ENCODE measurements at places on chromosomes 12 and 14.

DNA sequence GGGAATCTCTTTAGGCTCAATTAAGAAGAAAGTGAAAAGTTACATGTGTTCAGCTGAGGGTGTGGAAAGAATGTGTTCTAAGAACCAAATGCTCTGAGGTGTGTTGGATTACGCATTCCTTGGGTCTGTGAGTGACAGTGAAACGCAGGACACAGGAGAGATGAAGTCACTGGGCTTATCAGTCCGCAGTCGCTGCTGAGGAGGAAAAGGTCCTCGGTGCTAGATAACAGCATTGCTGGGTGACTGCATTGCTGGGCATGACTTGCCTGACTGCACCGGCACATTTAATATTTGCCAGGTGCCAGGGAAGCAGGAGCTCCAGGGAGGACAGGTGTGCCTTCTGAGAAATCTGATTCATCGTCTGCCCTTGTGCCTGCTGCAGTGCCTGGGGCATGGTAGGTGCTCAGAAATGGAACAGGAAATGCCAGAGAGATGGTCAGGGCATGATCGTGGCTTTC, 64.4 kb upstream of the FZD10 start:
- no peak for DNase-seq

DNA sequence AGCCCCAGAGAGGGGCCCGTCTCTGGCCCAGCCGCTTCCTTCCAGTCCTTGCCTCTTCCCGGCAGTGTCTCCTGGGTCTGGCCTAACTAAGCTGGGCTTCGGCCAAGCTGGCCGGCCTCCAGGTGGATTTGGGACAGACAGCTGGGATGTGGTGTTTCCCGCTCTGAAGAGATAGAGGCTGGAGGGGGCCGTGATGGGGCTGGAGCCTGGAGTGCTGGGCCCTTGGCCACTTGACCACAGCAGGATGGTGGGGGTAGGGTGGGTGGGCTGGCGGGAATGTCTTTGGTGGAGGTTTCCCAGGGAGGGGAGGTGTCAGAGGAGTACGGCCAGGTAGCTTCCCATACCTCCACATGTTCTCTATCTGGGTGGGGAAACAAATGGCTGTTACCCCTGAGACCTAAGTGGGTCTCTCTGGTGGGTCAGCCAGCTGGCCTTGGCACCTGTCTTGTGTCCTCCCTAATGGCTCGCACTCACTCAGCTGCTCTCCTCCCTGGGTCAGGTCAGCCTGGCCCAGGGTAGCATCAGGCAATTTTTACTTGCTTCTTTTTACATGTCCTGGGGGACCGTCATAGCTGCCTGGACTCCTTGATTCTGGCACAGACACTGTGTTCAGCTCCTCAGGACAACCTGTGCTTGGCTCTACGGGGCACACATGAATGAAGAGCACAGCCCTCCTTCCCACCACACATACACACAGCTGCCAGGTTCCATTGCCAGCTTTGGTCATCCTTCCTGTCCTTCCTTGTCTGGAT, 19.8 kb upstream of the PGF start:
- DNase-seq: no peak

DNA sequence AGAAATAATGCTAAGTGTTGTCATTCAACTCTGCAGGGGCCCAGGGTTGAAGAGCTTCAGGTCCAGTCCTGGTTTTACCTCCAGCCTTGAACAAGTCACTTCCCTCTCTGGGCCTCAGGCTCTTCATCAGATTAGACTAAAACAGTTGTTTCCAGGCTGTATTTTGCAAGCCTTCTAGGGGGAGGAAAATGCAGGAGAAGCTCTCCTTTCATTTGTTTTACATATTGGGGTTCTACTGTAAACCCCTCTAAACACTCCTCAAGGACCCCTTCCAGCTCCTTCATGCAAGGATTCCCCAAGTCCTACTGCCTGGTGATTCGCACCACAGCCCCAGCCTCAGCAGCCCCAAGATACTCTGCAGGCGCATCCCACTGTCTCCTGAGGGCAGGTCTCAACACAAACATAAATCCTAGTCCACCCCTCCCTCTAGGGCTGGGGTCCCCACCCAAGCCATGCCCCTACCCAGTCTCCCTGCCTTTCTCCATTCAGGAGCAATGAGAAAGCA, 2.7 kb downstream of the SDR9C7 start:
- DNase-seq: no peak

- no peak for DNase-seq
These were observed 129.7 kb upstream of the GRIP1 start for GRCh38 chr12:66808606-66809005.

GRCh38 chr12:111429828-111430432, 24.2 kb downstream of the SH2B3 start:
- no peak for DNase-seq

DNA sequence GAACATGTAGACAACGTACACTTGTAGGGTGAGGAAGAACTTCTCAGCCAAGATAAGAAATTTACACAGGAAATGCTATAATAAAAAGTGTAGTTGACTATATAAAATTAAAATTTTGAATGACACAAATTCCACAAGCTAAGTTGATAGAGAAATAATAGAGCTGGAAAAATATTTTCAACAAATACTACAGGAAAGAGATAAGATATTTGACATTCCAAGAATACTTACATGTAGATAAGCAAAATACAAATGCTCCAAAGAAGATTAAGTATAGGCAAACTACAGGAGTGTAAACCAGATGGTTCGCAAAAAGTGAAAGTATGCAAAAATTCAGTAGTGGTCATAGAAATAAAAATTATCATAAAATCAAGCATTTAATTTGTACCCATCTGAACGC, 49.2 kb upstream of the ANP32D start:
- no peak for DNase-seq

- DNase-seq: no peak
These were observed 95.4 kb downstream of the CCER1 start for GRCh38 chr12:90859591-90859990.

GRCh38 chr12:77435446-77436091, 370.2 kb upstream of the E2F7 start:
- DNase-seq: no peak

GRCh38 chr14:78153064-78153341, 17.2 kb upstream of the NRXN3 start:
- no peak for DNase-seq

GRCh38 chr12:30067146-30067545, 283.4 kb upstream of the TMTC1 start:
- DNase-seq: no peak

- no peak for DNase-seq
These were observed 87.8 kb downstream of the NEDD1 start for GRCh38 chr12:96994900-96995299.

GRCh38 chr12:12714276-12715021, 2.7 kb upstream of the CDKN1B start:
- no peak for DNase-seq

DNA sequence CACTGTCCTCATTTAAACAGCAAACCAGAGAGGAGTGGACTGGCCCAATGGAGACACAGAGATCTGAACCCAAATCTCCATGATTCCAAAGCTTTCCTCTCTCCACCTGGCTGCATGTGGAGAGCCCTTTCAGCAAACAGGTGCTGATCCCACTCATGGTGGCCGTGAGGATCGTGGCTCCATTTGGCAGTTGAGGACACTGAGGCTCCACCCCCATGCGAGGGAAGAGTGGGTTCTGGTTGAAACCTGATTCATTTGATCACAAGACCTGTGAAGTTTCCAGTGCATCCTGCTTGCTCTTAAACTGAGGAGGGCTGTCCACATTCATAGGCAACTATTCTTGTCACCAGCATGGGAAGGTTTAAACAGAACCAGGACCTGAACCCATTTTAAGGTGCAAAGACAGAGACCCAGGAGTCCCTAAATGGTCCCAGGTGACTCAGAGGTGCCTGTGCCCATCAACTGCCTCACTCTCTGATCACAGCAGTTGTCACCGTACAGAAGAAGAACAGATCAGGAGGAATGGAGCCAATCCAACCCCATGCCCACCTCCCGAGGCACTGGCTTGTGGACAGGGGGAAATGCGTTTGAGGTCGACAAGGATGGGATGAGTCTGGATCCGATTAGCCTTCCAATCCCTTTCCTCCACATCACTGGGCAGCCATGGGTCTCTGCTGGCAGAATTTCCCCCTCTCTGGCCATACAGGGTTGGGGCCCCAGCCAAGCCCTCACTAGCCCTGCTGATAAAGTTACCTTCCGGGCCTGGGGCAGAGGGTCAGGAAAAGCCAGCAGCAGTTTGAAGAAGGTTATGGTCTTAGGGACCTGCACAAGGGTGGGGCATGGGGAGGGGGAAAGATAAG, 45.5 kb upstream of the BCL11B start:
- no peak for DNase-seq

DNA sequence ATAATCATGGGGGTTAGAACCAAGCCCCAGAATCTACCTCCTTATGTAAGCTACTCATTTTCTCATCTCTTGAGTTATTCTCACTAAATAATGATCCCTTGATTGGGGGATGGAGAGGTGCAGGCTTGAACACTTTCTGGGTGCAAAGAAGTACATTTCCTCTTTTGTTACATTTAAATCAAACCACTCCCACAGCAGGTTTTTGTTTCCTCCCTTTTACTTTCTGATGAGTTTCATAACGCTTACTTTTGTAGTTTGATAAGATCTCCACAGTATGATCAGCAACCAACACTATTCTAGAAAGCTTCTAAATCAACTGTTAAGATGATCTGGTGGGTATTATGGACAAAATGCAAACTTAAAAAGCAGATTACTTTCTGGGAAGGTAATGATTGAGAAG, 20.5 kb downstream of the VCPKMT start:
- DNase-seq: no peak

DNA sequence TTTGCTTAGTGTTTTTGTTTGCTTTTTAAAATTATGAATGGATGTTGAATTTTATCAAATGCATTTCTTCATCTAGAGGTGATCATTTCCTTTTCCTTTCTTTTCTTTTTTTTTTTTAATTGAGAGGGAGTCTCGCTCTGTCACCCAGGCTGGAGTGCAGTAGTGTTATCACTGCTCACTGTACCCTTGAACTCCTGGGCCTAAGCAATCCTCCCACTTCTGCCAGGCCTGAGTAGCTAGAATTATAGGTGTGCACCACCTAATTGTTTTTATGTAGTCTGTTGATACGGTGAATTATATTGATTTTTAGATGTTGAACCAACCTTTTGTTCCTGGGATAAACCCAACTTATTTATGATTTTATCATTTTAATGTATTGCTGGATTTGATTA, 1.5 kb upstream of the CDKL1 start:
- no peak for DNase-seq

DNA sequence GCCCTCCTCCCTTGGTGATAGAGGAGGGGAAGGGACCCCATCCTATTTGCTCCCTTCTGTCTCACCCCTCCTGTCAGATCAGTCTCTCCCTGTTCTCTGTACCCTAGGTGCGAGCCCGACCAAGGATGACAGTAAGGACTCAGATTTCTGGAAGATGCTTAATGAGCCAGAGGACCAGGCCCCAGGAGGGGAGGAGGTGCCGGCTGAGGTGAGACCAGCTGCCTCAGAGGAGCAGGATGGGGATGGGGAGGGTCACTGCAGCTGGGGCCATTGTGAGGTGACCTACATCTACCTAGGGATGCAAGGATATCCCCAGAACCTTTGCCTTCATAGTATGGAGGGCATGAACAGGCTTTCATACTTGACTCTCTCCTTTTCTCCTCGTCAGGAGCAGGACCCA, 22.2 kb downstream of the AGAP2 start:
- no peak for DNase-seq

DNA sequence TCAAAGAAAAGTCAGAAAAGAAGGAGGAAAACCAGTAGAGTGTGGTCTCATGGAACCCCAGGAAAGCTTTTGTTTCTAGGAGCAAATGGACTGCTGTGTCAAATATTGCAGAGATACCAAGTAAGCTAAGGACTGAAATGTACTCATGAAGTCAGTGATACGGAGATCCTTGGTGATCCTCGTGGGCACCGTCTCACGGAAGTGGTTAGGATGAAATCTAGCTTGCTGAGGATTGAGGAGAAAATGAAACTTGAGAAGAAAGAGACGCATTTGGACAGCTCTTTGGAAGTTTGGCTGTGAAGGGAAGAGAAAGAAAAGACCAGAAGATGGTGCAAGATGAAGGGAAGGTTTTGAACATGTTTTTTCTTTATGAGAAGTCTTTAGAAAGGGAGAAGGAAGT, 104.0 kb upstream of the CCND2 start:
- no peak for DNase-seq
